ENCODE measurements at places on chromosomes 5 and 9.

DNA sequence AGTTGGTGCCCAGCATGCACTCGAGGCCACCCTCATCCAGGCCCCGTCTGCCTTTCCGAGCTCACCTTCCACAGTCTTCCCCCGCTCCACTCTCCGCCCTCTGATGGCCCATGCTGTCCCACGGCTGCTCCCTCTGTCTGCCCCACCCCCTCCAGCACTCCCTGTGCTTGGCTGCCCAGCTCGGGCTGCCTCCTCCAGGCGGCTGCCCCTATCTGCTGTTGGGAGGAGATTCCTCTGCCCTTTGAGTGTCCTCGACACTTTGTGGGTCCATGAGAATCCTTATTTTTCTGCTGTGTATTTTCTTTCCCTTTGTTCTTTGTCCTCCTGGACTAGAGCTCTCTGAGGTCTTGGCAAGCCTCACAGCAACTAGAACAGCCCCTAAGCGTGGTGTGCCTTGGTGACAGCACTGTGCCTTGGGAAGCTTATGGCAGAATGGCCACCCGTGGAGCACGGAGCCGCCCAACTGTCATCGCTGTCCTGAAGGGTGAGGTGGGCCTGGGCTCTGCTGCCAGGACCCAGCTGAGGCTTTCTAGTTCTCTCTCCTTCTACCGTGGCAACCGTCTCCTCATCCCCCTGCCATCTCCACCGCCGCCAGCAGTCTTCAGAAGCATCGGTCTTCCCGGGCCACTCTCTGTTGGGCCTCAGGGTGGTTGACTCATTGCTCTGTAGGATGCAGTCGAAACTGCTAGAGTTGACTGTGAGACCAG is 5.2 kb downstream of the NTMT1 start:
- DNase-seq = no peak

DNA sequence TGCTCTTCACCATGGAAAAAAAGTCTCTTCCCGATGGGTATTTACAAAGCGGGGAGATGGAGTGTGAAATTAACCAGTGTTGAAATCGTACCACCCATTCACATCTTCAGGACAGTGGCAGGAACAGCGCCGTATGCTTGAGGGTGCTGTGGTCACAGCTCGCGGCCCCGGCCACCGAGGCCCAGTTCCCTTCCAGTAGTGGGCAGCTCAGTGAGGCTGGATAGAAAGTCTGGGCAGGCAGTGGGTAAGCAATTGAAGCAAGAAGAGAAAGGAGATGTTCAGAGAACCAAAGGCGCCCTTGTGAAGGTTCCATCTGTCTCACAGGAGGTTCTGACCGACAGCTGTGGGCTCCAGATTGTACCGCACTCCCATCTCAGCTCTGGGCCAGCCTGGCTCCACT is 59.1 kb downstream of the SECISBP2 start:
- no peak for DNase-seq

DNA sequence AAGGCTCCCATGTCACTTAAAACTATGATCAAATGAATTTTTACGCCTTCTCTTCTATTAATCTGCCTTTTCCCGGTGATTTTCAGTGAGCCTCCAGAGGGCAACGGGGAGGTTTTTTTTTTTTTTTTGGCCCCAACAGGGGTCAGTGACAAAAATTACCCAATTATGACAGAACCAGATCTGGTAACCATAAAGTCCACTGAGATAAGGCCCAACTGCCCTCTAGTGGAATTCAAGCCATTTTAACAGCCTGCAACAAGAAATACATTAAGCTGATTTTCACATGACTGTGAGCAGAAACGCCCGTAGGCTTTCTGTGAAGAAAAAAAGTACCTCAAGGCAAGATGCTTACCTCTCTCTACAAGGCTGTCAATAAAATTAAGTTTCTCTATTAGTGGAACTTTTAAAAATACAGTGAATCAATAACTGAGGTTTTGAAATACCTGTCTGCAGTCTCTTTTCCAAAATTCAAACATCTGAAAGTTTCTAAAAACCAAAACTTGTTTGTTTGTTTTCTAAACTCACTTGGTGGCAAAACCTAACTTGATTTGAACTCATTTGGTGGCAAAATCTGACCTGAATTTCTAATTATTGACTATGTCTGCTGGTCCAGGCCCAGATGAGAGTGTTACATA is 49.7 kb upstream of the FST start:
- DNase-seq = no peak

GRCh38 chr9:136237486-136238341 is 7.9 kb downstream of the QSOX2 start:
- DNase-seq = no peak

- no peak for DNase-seq
Measured at GRCh38 chr9:113580041-113580953, 116.8 kb downstream of the RGS3 start.

- DNase-seq = no peak
Measured at GRCh38 chr5:140408750-140409241, 7.2 kb downstream of the ANKHD1 start.

DNA sequence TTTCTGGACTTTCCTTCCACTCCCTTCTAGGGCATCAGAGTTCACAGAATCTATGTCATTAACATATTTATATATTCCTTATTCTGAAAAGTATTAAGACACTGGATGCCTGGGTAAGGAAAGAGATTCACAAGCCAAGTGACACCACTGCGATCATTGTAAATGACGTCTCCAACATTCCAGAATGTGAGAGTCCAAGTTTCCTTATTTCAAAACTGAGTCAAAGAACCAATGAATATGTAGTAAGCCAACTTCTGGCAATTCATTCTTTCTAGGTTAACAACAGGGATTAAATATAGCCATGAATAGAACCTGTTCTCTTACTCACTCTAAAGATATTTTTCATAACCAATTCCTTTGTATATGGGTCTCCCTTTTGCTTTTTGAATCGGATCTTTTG is 18.1 kb downstream of the RAI14 start:
- DNase-seq = no peak

GRCh38 chr9:89776795-89777525 is 172.1 kb downstream of the GADD45G start:
- no peak for DNase-seq

DNA sequence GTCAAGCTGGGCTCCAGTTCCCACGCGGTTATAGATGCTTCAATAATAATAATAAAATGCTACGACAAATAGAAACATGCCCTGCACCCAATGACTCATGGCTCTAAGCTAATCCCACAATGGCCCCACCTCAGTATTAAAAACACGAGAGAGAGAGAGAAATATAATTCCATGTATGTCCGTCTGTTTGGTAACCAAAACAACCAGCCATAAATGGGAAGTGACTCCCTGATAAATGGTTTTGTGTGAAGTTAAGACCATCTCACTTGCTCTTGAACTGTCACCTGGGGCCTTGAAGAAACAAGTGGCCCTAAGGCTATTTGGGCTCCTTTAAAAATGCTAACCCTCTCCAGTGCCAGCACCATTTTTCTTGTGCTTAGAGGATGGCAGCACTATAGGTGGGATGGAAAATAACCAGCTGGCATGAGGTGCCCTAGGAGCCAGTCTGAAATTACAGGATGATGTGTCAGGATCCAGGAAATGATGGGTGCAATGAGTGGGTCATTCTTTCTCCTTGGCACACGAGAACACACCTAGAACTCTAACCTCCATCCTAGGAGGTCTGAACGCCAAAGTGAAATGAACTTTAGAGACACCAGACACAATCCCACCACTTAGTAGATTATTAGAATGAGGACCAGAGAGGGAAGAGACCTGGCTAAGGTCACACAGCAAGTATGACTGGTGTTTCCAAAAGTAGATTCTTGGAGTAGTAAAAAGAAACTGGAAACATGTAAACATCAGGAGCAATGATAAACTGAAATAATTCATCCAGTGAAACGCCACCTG is 35.7 kb upstream of the ADRB2 start:
- no peak for DNase-seq

- no peak for DNase-seq
Measured at GRCh38 chr9:117704597-117704996, 394 bp downstream of the TLR4 start.

DNA sequence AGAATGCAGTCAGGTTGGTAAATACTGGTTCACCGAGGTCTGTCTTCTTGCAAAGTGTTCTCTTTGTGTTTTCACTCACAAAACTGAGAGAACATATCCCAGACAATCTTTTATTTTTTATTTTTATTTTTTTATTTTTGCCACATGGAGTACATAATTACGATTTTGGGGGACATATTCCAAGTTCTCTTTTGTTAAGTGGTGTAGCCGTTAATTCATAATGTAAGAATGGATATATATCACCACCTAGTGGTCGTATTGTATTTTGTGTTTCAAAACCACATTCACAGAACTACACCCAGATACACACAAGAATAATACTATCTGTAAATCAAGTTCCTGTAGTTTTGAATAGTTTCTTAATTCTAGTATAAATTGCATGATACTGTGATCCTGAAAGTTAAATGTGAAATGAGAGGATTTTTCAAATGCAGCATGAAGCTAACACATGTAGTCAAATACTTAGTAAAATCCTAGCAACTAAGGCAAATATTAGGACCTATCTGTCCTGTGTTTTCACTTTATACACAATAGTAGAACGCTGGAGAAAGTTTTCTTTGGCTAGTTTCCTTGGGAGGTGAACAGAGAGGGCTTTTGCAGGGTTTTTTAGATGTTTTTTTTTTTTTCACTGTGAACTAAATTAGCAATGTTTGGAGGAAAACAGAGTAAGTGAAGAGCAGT is 92.7 kb downstream of the VCAN start:
- no peak for DNase-seq

DNA sequence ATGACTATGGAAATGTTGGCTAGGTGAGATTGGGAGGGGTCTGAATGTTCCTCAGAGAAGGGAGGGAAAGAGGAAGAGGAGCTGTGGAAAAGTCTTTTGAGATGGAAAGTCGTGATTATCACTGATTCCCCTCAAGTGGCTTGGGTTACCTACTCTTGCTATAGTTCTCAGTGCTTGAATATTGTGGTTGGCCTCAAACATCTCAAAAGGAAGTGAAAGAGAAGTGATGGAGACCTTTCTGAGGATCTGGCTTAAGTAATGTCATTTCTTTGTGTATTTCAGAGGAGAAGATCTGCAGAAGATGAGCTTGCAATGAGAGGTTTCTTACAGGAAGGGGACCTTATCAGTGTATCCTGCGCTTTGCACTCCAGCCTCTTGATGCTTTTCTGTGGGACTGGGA is 5.5 kb downstream of the EXOSC2 start:
- no peak for DNase-seq

- no peak for DNase-seq
Measured at GRCh38 chr5:123035918-123036390, 571 bp downstream of the PPIC start.

- DNase-seq = no peak
Measured at GRCh38 chr9:108162664-108163063, 673.1 kb upstream of the KLF4 start.

GRCh38 chr9:121278477-121279261 is 10.7 kb downstream of the GSN start:
- DNase-seq = no peak

GRCh38 chr9:94490465-94490864 is 64.4 kb upstream of the PCAT7 start:
- DNase-seq = no peak

DNA sequence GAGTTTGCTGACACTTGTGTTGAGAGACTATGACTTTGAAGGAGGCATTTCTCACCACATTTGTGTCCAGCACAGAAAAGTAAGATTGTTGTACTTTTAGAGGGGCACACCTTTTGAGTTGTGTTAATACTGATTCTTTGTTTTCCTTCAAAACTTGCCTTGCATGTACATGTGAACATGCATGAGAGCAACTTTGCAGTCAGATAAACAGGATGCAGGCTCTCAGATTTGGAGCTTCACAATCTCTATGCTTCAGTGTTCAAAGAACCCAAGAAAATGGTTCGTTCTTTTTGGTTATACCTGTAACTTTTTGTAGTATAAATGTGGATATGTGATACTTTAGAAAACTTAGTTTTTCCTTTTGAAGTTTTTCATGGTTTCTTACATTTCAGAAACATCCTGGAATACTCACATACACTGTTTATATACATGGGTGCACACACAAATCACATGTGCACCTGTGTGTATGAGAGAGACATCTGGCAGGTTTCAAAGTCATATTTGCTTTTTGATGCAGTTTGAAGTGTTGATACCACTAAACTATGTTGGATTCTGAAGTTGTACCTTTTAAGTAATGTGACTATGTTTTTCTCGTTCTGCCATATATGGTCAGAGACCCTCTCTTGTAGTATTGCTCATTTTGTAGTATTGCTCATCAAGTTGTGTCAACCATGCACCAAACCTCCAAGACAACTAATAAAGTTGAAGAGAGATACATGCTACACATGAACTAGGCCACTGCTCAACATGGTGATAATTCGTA is 190.7 kb downstream of the CD180 start:
- no peak for DNase-seq

- no peak for DNase-seq
Measured at GRCh38 chr9:127174386-127175318, 52.2 kb upstream of the ANGPTL2 start.

GRCh38 chr5:106258591-106259125 is 1412.1 kb downstream of the EFNA5 start:
- DNase-seq = no peak

DNA sequence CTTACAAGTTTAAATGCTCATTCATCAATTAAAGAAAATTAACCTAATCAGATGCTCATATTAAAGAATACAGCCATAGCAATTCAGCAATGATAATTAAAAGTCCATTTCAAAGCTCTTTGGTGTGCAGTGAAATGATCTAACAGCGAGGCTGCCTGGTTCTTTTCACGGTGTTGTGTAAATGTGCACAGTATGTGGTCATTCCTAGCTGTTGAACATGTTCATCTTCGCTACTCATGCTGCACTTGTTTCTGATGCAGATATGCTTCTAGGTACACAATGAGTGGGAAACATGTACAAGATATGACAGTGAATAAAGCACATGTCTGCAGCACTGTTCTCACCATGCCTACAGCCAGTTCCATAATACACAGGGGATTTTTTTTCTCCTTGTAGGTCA is 163.5 kb downstream of the NR2F1-AS1 start:
- DNase-seq = no peak

GRCh38 chr9:95181835-95182234 is 135.7 kb downstream of the FANCC start:
- DNase-seq = no peak

GRCh38 chr5:137361280-137361679 is 137.8 kb downstream of the SPOCK1 start:
- DNase-seq = no peak

GRCh38 chr5:91150234-91150633 is 232.9 kb downstream of the ARRDC3 start:
- DNase-seq = no peak
